Progenitor cell of endocrine pancreas (in vitro differentiated cells): ENCODE measurements at places on chromosomes 7 and 10. TPM values are rescaled to one million over a fixed set of nuclear protein-coding genes. Genes with fewer than 3 reads are reported as not detected.

Gene ANKRD61
- 0.22 and 0.47 TPM in 2 replicates for total RNA-seq

DNA sequence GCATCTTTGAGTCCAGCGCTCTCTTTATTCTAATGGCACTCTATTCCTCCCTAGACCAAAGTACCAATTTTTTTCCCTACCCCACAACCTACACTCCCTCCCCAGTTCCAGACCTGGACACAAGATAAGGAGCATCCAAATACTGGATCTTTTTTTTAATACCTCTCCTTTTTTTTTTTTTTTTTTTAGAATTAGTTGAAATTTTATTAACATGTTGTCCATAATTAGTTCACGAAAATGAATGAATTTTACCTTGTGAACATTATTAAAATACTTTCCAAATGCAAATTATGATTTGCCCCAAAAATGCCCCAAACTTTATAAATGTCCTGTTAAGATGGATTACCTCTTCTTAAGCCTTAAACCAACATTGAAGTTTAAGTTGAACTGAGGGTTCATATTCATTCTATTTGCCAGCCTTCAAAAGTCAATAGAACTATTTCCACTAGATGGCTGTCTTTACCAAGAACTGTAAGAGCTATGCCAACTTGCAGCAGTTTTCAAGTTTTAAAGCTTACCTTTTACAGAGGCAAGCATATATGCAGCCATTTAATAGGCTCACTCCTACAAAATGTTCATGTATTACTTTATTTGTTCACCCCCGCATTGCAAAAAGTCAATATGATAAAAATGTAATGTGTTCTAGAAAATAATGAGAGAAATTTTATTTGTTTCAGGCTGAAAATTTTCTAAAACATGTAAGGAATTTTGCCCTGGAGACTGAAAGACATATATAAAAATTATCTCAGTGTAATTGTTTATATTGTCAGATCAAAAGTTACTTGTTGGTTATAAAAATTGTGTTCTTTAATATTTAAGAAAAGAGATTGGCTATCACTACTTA, 39.7 kb upstream of the TNKS2 start:
- no peaks in the 10 kb centered on the region for H3K4me1 ChIP-seq
- DNase-seq = no peak
- no peaks in the 10 kb centered on the region for H3K36me3 ChIP-seq

Gene GHRHR
- total RNA-seq = not detected in 2 replicates

DNA sequence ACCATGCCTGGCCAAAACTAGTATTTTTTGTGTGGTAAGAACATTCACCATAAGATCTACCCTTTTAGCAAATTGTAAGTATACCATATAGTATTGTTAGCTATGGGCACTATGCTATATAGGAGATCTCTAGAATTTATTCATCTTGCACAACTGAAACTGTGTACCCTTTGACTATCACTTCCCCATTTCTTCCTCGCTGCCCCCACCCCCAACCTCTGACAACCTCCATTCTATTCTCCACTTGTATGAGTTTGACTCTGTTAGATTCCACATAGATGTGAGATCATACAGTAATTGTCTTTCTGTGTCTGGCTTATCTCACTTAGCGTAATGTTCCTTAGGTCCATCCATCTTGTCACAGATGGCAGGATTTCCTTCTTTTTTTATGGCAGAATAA, 3.6 kb downstream of the CASP7 start:
- peaks cover 4% of the 10 kb centered on the region for H3K4me1 ChIP-seq
- H3K36me3 ChIP-seq = peaks cover 17% of the 10 kb centered on the region
- H3K4me3 ChIP-seq = no peak overlapping the region
- H3K27ac ChIP-seq = no peak overlapping the region
- H3K27me3 ChIP-seq = no peaks in the 10 kb centered on the region

Gene PNLIP
- not detected in 2 replicates for total RNA-seq

GRCh38 chr10:35464825-35465456, 128.6 kb downstream of the CCNY start:
- H3K27ac ChIP-seq = no peak overlapping the region
- H3K27me3 ChIP-seq = no peaks in the 10 kb centered on the region
- H3K4me3 ChIP-seq = no peak overlapping the region
- H3K4me1 ChIP-seq = peaks cover 16% of the 10 kb centered on the region

DNA sequence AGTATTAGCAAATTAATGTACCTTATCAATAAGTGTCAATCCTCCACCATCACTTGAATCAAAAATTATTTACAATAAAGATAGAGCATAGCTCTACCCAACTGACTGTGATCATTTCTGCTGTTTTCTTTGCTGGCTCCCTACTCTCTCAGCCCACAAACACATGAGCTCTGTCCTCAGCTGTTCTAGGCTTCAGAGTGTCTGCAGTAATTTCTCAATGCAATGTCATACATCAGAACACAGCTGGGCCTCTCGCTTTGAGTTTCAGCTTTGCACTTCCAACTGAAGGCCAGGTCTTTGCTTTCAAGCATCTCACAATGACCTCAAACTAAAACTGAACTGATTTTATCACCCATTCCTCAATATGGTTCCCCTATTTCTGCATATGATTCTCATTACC, 55.7 kb downstream of the RNF133 start:
- no peaks in the 10 kb centered on the region for H3K36me3 ChIP-seq
- no peaks in the 10 kb centered on the region for H3K4me1 ChIP-seq
- H3K27ac ChIP-seq = no peak overlapping the region
- H3K27me3 ChIP-seq = no peaks in the 10 kb centered on the region

- H3K27me3 ChIP-seq = no peaks in the 10 kb centered on the region
- H3K4me3 ChIP-seq = no peak overlapping the region
- H3K27ac ChIP-seq = no peak overlapping the region
- H3K36me3 ChIP-seq = peaks cover 11% of the 10 kb centered on the region
Observed at GRCh38 chr7:65892161-65892560, 19.3 kb downstream of the VKORC1L1 start.

DNA sequence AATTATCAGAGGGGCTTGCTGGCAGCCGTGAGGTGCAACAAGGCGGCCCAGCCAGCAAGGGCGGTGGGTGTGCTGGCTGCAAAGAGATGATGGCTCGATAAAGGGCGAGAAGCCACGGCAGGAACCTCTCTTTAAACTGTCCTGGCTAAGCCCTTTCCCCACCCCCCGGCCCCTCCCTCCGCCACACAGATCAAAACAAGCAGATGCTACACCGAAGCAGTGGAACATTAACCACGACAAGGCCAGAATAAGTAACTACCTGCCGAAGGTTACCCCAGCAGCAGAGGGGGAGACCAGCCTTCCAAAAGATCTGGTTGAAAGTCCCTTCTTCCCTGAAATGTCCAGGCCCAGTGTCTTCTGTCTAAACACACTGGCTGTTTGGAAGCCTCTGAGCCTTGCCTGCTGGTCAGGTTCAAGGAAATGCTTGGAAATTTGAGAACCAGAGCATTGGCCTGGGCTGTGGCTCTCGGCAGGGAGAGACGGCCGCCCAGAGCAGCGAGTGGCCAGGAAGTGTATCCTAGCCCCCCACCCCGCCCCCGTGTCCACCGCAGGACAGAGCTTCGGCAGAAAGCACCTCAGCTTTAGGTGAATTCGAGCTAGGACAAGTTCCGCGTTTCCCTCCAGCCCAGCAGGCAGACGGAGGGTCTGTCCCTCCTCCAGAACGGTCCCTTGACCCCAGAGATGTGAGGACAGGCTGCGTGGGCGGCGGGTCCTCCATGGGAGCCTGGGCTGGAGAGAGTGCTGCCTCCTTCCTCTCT, 2.1 kb downstream of the FAM20C start:
- peak overlapping the region; percentile 43 for H3K27ac ChIP-seq
- peaks cover 30% of the 10 kb centered on the region for H3K4me1 ChIP-seq
- DNase-seq = no peak
- peaks cover 20% of the 10 kb centered on the region for H3K36me3 ChIP-seq

- no peak overlapping the region for H3K4me3 ChIP-seq
- no peak for DNase-seq
- H3K4me1 ChIP-seq = no peaks in the 10 kb centered on the region
- no peaks in the 10 kb centered on the region for H3K36me3 ChIP-seq
Observed at GRCh38 chr7:77498659-77499379, 38.3 kb upstream of the PTPN12 start.

Gene ODAD2
- total RNA-seq = 0.67 and 0.78 TPM in 2 replicates

Gene SEMA3C
- 136 and 137 TPM in 2 replicates for total RNA-seq

- H3K4me1 ChIP-seq = no peaks in the 10 kb centered on the region
- H3K27ac ChIP-seq = no peak overlapping the region
- H3K4me3 ChIP-seq = no peak overlapping the region
- no peak for DNase-seq
- no peaks in the 10 kb centered on the region for H3K36me3 ChIP-seq
Observed at GRCh38 chr10:90180886-90181691, 479.7 kb downstream of the KIF20B start.

Gene CCDC3
- 1.1 and 1.6 TPM in 2 replicates for total RNA-seq

DNA sequence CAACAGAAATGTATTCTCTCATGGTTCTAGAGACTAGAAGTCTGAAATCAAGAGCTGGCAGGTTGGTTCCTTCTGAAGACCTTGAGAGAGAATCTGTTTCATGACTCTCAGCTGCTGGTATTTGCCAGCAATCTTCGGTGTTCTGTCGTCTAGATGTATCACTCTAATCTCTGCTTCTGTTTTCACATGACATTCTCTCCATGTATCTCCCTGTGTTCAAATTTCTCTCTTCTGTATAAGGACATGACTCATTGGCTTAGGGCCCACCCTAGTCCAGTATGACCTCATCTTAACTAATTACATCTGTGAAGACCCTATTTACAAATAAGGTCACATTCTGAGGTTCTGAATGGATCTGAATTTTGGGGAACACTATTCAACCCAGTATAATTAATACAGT, 82.3 kb downstream of the ANKRD7 start:
- H3K36me3 ChIP-seq = no peaks in the 10 kb centered on the region
- H3K4me1 ChIP-seq = peaks cover 8% of the 10 kb centered on the region
- DNase-seq = no peak
- H3K27ac ChIP-seq = no peak overlapping the region

GRCh38 chr7:21064698-21065648, 278.3 kb upstream of the SP8 start:
- H3K27me3 ChIP-seq = no peaks in the 10 kb centered on the region
- peaks cover 5% of the 10 kb centered on the region for H3K4me1 ChIP-seq
- no peak overlapping the region for H3K27ac ChIP-seq
- no peak overlapping the region for H3K4me3 ChIP-seq
- no peaks in the 10 kb centered on the region for H3K36me3 ChIP-seq
- no peak for DNase-seq

- no peaks in the 10 kb centered on the region for H3K27me3 ChIP-seq
- H3K4me3 ChIP-seq = no peak overlapping the region
- no peak for DNase-seq
- H3K27ac ChIP-seq = no peak overlapping the region
- H3K4me1 ChIP-seq = no peaks in the 10 kb centered on the region
Observed at GRCh38 chr7:671415-672042, 55.0 kb upstream of the DNAAF5 start.

DNA sequence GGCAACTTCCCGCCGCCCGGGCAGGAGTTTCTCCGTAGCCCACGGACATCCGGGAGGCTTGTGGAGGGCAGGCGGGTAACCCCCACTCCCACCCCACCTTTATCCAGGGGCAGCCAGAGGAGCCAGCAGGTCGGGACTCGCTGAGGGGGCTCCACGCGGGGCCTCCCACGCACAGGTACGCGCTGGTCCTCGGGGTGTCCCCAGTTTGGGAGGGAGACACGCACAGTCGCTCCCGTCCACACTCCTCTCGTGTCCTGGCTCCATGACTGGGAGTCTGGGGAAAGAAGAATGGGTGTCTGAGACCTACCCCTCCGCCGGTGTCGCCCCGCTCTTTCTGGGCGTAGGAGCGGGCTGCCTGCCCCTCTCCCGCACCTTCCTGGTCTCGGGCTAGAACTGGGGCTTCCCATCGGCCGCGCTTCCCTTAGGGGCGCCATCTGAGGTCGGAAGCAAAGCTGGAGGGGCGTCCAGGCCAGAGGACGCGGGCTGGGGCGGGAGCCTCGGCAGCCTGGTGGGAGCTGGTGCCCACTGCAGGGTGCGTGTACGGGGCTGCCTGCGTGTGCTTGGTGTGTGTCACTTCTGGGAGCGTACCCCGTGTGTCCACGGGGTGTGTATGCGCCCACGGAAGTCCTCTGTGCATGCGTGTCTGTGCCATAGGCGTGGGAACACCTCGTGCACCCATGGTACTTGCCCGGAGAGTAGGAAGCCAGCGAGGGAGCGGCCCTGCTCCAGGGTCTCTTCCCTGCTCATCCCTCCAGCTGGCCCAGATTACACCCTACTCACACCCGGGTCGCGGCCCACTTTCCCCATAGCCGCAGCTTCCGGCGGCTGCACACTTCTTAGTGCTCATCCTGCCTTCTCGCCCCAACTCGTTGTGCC, 73.0 kb upstream of the LEP start:
- H3K4me3 ChIP-seq = peak overlapping the region; percentile 65
- H3K4me1 ChIP-seq = peaks cover 8% of the 10 kb centered on the region
- no peaks in the 10 kb centered on the region for H3K36me3 ChIP-seq

GRCh38 chr7:69036301-69036700, 562.0 kb upstream of the AUTS2 start:
- DNase-seq = no peak
- H3K36me3 ChIP-seq = no peaks in the 10 kb centered on the region
- H3K4me3 ChIP-seq = no peak overlapping the region
- no peak overlapping the region for H3K27ac ChIP-seq
- H3K27me3 ChIP-seq = peaks cover 4% of the 10 kb centered on the region

Gene TUBAL3
- total RNA-seq = not detected in 2 replicates

Gene COL26A1
- 44.5 and 46.2 TPM in 2 replicates for total RNA-seq

Gene NUTM2E
- total RNA-seq = 0.36 and 0.40 TPM in 2 replicates

GRCh38 chr10:80878330-80878729, 340.6 kb downstream of the SH2D4B start:
- H3K27ac ChIP-seq = no peak overlapping the region
- H3K4me3 ChIP-seq = no peak overlapping the region

Gene CPN1
- total RNA-seq = 4.1 and 4.5 TPM in 2 replicates
